Stimulated activated CD4-positive, alpha-beta T cell treated with anti-CD3 and anti-CD28 coated beads, Interleukin-2, amount 100 ng/mL, for 24 hours (primary cell): ENCODE measurements at places on chromosomes 11 and 22.

DNA sequence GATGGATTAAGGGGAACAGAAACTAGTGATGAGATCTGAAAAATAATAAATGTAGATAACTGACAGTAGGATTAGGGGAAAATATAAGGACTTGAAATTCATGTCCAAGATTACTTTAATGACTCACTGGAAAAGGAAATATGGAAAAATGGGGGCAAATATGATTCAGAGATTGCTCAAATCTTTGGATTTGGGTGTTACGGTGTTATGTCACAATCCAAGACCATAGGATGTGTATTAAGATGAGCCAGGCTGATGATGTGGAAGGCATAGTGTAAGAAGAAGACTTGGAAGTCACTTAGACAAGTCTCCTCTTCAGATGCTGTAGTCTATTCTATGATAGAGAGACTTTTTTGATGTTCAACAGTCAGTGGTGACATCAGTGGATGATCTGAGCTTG is 323.7 kb downstream of the LUZP2 start:
- DNase-seq: no peak

DNA sequence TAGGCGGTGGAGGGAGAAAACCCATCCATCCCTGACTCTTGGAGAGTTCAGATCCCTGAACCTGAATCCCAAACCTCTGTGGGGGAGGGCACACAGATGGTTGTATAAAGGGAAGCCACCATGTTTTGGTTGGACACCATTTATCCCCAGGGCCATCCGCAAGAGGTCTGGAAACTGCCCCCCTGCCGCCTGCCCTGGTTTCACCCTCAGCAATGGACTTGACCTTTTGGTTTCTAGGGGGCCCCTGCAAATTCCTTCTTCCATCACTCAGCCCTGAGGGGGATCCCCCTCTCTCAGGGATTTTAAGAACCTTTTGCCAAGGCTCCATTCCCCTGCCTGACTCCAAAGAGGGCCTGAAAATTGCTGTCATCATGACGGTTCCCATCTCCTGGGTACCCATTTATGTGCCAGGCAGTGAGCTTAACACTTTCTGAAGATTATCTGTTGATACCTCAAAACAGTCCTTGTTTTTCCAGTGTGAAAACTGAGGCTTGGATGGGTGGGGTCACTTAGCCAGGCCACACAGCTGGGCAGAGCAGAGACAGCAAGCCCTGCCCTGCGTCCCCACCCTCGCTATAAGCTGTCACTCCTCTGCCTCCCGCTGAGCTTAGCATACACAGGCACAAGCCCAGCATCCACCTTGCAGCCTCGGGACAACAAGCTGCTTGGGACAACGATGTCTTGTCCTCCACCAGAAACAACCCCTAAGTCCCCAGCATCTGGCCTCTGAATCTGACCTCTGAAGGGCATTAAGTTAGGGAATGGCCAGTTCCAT is 33.2 kb upstream of the CRYBB3 start:
- no peak for DNase-seq

GRCh38 chr11:117936973-117937372 is 7.8 kb upstream of the TMPRSS13 start:
- no peak for DNase-seq

DNA sequence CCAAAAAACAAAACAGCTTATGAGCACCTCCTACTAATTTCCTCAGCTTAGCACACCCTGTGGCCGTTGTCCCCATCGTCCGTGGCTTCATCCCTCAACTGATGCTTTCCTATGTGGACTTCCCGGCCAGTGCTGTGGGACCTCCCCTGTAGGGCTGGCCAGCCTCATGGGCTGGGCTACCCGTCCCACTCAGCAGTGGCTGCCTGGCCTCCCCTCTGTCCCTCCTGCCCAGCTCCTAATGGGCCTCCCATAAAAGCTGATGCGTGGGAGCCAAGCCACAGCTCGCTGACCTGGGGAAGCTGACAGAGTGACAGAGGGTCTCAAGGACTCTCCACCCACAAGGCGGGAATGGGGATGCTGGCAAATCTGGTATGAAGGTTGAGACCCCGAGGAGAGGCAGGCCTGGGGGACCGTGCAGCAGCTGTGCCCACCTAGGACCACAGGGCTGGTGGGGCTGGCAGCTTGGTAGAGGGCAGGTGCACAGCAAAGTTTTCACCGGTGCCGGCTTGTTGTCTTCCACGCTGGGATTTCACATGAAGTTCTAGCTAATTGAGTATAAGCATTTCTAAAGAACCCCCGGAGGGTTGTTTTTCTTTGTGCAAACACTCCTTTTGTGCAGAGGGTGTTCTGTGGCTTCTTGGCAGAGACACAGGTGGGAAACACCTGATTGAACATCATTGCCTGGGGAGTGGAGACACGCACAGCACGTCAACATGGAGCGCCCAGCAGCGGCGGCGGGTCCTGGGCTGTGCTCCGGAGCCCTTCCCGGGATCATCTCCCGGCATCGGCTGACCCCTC is 23.2 kb downstream of the TBX1 start:
- DNase-seq: no peak

- no peak for DNase-seq
Observed at GRCh38 chr11:12026331-12027211, 18.1 kb upstream of the DKK3 start.

DNA sequence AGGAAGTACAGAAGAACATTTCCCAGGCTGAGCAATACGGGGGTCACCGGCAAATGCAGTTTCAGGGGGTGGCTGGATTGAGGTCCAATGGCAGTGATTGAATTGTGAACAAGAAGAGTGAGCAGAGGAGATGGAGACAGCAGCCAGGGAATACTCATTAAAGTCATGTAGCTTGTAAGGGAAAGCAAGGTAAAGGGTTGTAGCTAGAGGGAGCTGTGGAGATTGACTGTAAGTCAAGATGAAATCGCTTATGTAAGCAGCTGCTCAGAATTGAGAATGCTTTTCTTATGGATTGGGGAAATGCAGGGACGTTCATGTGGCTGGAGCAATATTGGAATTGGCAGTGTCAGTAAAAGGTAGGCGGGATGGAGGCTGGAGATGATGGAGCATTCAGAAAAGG is 111.4 kb upstream of the TBCEL start:
- no peak for DNase-seq

DNA sequence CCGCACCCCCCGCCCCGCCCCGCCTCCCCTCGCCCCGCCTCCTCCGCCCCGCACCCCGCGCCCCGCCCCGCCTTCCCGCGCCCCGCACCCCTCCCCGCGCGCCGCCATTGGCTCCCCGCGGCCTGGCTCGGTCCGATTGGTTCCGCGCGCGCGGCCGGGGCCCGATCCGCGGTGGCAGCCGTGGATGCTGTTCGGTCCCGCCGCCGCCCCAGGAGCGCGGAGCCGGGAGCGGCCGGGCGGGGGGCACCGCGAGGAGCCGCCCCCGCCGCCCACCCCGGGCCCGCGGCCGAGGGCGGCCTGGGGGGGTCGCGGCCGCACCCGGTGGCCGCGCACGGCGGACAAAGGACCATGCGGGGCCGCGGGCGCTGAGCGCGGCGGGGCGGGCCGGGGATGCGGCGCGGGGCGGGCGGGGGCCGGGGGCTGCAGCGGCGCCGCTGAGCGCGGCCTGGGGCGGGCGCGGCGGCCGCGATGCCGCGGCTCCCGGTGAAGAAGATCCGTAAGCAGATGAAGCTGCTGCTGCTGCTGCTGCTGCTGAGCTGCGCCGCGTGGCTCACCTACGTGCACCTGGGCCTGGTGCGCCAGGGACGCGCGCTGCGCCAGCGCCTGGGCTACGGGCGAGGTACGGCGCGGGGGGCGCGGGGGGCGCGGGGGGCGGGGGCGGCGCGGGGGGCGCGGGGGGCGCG is at the start of gene B4GALNT4:
TSS of gene B4GALNT4 (plus strand) at position 164 of the 683 bp plus-strand sequence. CDS start at position 469, 305 bp downstream.
- DNase-seq: peak; percentile 52

GRCh38 chr11:83036701-83037100 is 35.0 kb downstream of the RAB30 start:
- no peak for DNase-seq

GRCh38 chr11:12534549-12534948 is 139.7 kb upstream of the TEAD1 start:
- no peak for DNase-seq

DNA sequence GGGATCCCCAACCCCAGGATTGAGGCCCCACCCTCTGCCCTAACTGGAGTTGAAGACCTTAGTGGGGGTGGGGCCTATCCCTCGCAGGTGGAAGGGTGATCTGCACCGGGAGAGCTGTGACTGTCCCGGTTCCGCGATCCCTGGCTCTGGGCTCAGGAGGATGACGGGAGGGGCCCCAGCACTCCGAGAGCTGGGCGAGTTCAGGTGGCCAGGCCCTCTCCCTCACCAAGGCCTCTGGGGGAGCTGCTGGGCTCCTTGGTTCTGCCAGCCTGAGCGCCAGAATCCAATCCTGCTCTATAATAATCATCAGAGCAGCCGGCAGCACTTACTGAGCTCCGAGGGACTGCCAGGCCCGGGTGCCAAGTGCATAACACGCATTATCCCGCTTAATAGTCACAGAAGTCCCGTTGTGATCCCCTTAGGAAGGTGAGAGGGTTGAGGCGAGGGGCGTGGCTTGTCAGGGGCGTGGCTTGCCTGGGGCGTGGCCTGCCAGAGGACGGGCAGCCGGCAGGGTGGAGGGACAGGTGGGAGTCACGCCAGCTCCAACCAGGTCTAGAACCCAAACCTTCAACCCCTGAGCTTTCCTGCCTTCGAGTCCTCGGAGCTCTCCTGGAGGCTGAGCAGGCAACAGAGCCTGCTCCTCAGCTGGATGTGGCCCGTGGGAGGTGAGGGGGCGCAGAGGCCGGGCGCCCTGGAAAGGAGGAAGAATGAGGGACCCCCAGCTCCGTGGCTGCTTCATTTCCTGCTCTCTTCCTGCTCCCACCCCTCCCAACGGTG is 7.3 kb upstream of the SYT7 start:
- peak; percentile 78 for DNase-seq

DNA sequence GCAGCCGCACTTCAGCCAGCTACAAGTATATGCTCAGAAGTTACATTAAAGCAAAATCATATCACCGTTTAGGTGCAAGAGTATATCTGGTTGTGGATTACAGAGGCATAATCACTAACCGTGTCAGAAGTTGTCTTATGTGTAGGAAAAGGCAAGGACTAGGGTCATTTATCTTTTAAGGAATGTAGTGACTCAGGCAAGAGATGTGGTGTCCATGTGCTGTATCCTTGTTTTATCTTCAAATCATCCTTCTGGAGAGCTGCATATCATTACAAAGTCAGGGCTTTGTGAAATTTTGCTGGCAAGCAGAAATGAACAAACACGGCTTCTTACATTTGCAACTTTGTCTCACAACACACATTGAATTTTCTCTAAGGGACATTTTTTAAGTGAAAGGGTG is 12.7 kb upstream of the CHORDC1 start:
- no peak for DNase-seq

- DNase-seq: no peak
Observed at GRCh38 chr11:5364214-5364613, 12.9 kb downstream of the OR51B6 start.

DNA sequence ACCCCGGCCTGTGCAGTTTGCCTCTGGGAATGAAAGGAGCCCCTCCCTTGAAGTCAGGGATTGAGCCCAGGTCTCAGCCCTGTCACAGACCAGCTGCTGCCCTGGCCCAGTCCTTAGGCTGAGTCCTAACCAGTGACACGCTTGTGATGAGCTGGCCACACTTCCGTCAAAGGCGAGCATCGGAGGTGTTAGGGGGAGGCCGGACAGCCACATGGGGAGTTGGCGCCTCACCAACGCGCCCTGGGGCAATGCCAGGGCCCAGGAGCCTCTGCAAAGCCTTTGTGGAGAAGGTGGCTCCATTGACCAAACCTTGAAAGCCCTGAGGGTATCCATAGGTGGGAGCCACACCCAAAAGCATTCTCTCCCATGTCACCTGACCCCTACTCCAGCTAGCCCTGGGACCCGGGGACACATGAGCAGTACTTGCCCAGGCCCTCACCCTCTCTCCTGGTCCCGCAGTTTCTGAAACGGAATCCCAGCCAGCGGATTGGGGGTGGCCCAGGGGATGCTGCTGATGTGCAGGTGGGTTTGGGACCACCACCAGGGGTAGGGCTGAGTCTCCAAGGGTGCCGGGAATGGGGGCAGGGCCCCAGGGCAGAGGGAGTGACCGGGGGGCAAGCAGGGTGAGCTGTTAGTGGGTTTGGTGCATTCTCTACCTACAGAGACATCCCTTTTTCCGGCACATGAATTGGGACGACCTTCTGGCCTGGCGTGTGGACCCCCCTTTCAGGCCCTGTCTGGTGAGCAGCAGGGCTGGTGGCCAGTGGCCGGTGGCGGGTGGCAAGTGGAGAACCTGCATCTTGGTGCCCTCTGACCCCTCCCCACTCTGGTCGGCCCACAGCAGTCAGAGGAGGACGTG is 3.7 kb downstream of the PTPRCAP start:
- peak; percentile 36 for DNase-seq

DNA sequence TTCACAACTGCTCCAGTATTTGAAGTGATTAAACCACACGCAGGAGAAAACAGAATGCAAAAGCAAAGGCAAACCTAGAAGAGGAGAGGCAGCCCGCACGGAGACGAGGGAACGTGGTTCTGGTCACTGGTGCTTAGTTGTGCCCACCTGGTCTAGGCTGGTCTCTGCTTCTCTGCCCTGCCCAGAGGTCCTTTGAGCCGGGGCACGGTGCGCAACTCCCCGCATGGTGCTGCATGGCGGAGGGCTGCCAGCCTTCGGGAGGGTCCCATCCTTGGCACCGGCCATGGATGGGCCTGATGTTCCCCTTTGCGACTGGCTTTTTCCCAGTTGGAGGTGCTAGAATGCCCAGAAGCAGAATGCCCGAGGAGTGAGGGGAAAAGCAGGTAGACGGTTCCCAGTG is 46.1 kb downstream of the KCNC1 start:
- no peak for DNase-seq
